ENCODE measurements at places on chromosomes 4 and X. TPM values are rescaled to one million over a fixed set of nuclear protein-coding genes. Genes with fewer than 3 reads are reported as not detected.

Gene P2RY4
- total RNA-seq: not detected

Gene PCDH11X
- total RNA-seq: 8.3 TPM

Gene MID1
- 25.2 TPM for total RNA-seq

Gene ABHD18
- total RNA-seq: 6.8 TPM

Gene GNRHR
- total RNA-seq: not detected

Gene AFM
- total RNA-seq: not detected

Gene AADAT
- 14.5 TPM for total RNA-seq

Gene TRIM60
- not detected for total RNA-seq

Gene SUPT20HL1
- not detected for total RNA-seq

Gene NAA11
- total RNA-seq: not detected

Gene FREM3
- total RNA-seq: not detected

Gene MAGEA9B
- 0.12 TPM for total RNA-seq

Gene PNCK
- total RNA-seq: 0.42 TPM

Gene RNF212
- total RNA-seq: 13.3 TPM

Gene SPANXA1
- not detected for total RNA-seq

Gene NHSL2
- 0.05 TPM for total RNA-seq

Gene PLAC8
- total RNA-seq: 9.9 TPM

Gene PARM1
- total RNA-seq: 0.52 TPM

Gene PGRMC2
- 21.2 TPM for total RNA-seq

Gene CHRNA9
- total RNA-seq: not detected

Gene ATOH1
- not detected for total RNA-seq

Gene GRID2
- total RNA-seq: not detected

Gene HSFX1
- 0.20 TPM for total RNA-seq

Gene LINC00632
- total RNA-seq: 45.1 TPM

Gene EDNRA
- total RNA-seq: 0.35 TPM

Gene EPGN
- 146 TPM for total RNA-seq

Gene FGA
- total RNA-seq: not detected

Gene UGT2B10
- not detected for total RNA-seq

Gene ARHGAP36
- not detected for total RNA-seq

Gene TMEM150C
- 0.26 TPM for total RNA-seq

Gene IL2
- total RNA-seq: not detected

Gene L1CAM
- 29.9 TPM for total RNA-seq

Gene UGDH
- 358 TPM for total RNA-seq

Gene TMEM144
- total RNA-seq: 229 TPM

Gene SLC25A14
- 15.8 TPM for total RNA-seq

Gene F8A1
- 25.8 TPM for total RNA-seq

Gene RIPPLY1
- total RNA-seq: not detected

Gene PABPC1L2B
- total RNA-seq: not detected

Gene CT55
- total RNA-seq: not detected

Gene GPC4
- not detected for total RNA-seq

Gene COMMD8
- 27.3 TPM for total RNA-seq

Gene VCX2
- total RNA-seq: not detected

Gene NRK
- not detected for total RNA-seq

Gene ARHGAP6
- total RNA-seq: not detected

Gene FHDC1
- 3.8 TPM for total RNA-seq

Gene SHISA3
- 0.58 TPM for total RNA-seq

Gene F8A3
- 1.0 TPM for total RNA-seq

Gene MAP7D2
- 0.23 TPM for total RNA-seq

Gene ZCCHC18
- total RNA-seq: not detected

Gene NPFFR2
- not detected for total RNA-seq

Gene IQCM
- 0.52 TPM for total RNA-seq

Gene ENPEP
- 1.3 TPM for total RNA-seq

Gene LRAT
- total RNA-seq: 0.38 TPM

Gene ODAPH
- total RNA-seq: not detected

Gene ANOS1
- not detected for total RNA-seq

Gene ETFDH
- 38.9 TPM for total RNA-seq

Gene IGFBP7
- 4.3 TPM for total RNA-seq

Gene RAB39B
- 47.7 TPM for total RNA-seq

Gene KCNE5
- 0.32 TPM for total RNA-seq

Gene ARHGAP10
- total RNA-seq: 5.1 TPM
